ENCODE measurements at places on chromosomes 4 and X.

GRCh38 chr4:143438710-143439109 is 74.8 kb upstream of the SMARCA5 start:
- DNase-seq = no peak

DNA sequence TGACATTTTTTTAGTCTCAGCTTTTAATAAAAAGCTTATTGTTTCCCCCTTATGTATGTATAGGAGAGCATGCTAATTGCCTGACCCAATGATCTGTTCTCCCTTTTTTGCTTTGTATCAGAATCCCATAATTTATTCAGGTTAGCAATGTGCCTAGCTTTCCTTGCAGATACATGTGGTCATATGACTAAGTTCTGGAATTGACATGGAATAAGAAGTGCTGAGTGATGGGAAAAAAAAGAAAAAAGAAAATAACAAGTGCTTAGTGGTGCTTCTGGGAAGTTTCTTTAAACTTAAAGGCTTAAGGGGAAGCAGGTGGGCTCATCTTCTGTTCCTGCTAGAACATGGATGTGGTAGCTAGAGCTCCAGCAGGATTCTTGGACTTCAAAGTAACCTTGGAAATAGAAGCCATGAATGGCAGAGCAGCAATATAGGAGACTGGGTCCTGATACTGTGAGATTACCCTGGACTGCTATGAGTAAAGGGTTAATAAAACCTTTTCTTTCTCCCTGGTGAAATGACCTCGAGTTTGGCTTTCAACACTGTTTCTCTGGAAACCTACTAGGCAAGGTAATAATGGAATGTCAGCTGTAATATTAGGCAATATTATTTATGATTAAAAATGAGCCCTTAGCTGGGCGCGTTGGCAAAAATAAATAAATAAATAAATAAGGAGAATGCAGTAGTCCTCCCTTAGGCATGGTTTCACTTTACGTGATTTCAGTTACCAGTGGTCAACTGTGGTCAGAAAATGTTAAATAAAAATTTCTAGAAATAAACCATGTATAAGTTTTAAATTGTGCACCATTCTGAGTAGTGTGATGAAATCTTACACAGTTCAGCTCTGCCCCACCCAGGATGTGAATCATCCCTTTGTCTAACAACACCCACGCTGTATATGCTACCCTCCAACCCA is 16.7 kb upstream of the RBM41 start:
- DNase-seq = no peak

- DNase-seq = no peak
Measured at GRCh38 chrX:50407976-50408375, 62.6 kb downstream of the DGKK start.

- DNase-seq = no peak
Measured at GRCh38 chrX:71922686-71923085, 12.0 kb downstream of the NHSL2 start.

DNA sequence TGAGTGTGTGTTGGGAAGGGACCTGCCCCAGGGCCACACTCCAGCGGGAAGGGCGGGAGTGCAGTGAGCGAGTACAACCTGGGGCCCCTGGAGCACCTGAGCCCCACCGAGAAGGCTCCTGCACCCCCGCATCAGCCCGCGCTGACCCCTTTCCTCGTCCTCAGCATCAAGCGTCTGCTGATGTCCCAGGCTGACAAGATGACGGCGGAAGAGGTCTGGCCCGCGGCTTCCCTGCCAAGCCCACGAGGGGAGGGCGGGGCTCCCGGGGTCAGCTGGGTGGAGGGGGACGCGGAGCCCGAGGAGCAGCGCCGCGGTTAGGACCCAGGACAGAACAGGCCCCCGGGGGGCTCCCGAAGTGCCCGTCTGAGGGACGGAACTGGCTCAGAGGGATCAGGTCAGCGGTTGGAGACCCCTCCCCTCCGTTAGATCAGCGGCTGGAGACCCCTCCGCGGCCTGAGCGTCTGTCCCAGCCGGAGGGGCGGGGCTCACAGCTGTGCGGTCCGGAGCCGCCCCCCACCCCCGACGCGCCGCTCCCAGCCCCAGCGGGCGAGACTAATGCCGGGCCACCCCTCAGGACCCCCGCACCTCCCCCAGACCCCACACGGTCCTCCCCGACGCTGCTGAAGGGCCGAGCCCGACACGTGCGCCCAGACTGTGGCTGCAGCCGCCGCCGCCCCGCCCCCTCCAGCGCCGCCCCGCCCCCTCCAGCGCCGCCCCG is 6.7 kb downstream of the MYL5 start:
- peak; percentile 55 for DNase-seq

DNA sequence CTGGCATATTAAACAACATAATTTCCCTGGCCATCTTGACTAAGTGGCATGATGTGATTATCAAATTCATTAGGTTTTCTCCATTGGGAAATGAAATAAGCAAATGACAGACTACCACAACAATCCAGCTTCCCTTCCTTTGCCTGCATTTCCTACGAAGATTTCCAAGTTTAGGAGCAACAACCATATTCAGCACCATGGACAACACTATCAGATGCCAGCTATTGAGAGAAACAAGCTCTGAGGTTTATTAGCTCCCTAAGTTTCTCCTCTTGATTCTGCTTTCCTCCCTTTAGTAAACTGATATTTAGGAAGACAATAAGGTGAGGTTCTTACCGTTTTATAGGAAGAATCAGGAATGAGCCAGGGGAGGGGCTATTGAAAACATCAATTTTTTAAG is 36.2 kb downstream of the DCX start:
- DNase-seq = no peak

GRCh38 chrX:123859409-123859845 is 426 bp upstream of the XIAP start:
- peak; percentile 45 for DNase-seq

DNA sequence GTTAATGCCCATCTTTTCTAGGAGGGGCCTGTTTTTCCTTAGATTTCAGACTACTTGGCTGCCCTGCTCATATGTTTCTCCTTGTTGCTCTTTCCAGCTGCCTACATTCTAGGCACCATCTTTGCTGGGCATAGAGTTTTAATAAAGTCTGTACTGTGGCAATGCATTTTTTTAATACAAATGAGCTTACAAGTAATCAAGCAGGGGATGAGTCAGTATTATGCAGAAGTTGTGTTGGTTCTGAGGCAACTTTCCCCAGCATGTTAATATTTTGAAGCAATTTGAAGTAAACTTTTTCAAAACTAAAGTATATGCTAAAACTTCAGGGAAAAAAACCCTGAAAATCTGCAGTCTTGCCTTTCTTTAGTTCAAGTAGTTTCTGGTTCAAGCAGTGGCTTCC is 372.0 kb upstream of the GATB start:
- DNase-seq = no peak

DNA sequence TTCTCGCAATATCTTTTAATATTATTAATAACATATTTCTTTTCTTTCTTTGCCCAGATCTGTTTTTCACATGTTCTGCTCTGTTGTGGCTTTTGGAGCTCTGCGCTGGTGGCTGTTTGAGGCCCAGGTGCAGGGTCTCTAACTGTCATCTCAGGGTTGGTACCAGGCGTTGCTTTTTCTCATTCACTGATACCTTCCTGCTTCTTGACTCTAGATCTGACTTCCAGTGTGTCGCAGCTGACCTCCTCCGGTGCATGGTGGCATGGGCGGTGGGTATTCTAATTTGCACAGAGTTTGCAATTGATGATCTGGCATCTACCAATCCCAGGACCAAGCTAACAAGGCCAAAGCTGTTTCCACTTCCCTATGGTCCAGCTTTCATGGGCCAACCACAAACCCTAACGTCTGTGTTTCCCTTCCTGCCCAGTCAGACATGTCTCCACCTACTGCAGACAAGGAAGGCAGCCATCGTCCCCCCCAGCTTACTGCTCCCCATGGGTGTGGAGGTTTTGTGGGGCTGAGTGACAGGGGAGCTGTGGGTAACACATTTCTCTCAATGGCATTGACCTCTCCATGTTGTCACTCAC is 25.2 kb downstream of the LETM1 start:
- DNase-seq = no peak

GRCh38 chrX:119041175-119041574 is 31.6 kb upstream of the CT47C1 start:
- no peak for DNase-seq

DNA sequence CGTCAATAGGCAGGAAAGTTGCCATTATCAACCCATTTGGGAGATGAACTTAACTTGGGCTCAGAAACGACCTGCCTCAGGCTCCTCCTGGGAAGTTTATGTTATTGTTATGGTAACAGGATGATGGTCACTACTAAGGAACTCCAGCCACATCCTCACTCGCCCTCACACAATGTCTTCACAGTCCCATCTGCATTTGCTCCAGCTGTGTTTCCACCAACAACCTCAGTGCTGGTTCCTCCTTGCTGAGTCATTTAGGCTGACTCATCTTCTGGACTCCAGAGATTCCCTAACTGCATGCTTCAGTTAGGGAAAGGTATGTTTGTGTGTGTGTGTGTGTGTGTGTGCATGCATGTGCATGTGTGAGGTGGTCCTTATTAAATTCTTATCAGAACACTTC is 293.4 kb upstream of the BOD1L1 start:
- DNase-seq = no peak

DNA sequence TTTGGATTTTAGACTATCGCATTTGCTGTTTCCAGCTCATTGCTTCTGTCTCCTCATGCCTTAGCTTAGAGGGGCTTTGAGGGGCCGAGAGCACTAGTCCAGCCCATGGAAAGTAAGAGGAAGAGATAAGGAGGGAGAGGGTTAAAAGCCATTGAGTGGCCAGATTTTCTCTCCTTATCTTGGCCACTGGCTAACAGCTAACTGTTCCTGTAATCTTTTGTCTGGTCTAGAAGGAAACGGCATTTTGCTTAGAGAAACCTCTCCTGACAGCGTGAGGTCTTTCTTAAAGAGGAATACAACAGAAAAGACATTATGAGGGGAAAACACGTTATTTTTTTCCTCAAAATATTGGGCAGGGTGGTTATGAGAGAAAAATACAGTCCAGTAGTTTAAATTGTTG is 7.9 kb downstream of the GPR101 start:
- no peak for DNase-seq
